ENCODE measurements at places on chromosomes 7 and 10.
A peak's percentile ranks its signal among the peaks of the same experiment; 100 is the strongest.

DNA sequence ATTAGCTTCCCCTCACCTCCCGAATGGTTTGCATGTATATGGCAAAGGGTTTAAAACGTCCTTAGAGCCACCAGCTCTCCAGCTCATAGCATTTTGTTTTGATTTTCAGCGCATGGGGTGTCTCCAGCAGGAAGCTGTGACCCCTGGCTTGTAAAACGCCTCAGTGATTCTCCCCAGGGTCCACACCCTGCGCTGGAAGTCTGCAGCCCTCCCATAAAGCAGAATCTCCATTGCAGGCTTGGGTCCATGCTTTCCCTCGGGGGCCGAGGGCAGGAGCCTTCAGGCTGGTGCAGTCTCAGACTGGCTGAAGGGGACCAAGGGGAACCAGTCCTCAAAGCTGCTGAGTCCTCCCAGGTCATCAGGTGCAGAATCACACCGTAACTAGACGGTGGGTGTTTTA is 109.7 kb downstream of the VIPR2 start:
- DNase-seq = peak; percentile 48

DNA sequence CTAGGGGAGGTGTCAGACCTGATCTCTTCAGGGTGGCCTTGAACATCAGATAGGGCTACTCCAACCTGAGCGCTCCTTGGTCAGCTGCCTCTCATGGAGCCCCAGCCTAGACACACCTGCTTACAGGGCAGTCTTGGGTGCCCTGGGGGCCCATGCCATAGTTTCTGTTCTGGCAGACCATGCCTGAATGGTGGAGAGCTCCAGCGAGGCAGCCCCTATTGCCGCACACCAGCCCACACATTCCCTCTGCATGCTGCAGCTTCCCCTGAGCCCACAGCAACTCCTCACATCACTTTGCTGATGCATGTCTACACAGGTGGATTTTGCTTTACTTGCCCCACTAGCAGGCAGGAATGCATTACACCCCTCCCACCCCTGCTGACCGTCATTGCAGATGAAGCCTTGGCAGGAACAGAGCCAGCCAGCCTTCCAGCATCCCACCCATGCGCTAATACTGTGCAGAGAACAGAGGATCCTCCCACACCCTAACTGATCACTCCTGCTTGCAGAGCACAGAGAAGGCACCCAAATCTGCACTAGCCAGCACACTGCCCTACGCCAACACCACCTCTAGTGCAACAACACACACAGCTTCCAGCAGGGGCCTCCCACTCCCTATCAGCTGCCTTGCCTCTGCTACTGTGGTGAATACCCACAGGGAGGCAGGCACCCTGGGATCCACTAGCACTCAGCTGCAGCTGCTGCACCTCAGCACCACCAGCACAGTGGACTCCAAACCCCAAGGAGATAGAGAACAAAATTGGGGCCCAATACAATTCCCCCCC is 43.0 kb upstream of the GRM3 start:
- no peak for DNase-seq

DNA sequence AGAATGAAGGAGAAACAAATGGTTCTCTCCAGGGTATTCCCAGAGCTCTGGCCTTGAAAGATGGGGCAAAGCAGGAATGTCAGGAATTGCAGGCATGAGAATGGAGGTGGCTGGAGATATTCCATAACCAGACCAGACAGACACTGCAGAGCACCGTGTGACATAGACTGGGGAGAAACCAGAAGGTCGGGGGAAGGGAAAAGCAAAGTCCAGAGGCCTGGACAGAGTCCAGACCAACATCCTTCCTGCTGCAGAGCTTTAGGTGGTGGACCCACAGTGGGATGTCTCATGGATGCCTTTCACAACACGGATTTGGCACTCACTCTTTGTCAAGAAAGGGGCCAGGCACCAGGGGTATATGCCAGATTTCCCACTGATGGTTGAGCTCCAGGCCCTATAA is 177.2 kb upstream of the INHBA start:
- DNase-seq = no peak

GRCh38 chr10:123562811-123563580 is 103.2 kb upstream of the GPR26 start:
- no peak for DNase-seq

GRCh38 chr7:55903985-55904759 is 16.9 kb downstream of the ZNF713 start:
- DNase-seq = no peak

- no peak for DNase-seq
Observed at GRCh38 chr7:1531979-1532455, 1.5 kb downstream of the MAFK start.

DNA sequence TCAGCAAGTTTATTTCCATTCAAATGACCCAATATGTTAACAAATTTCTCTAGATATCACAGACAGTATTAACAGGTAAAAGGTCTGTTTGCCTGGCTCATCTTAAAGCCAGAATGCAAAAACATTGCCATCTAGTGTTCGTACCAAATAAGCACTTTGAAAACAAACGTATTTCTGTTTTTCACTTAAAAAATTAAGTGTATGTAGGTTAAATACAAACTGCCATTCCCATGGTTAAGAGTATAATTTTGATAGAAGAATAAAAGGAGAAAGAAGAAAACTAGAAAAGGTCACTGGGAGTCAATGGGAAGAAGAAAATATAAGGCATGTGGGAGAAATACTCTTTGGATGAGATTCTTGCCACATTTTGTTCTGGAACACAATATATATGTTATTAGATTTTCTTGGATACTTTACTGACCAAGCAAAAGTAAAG is 51.0 kb downstream of the ORC5 start:
- DNase-seq = no peak

DNA sequence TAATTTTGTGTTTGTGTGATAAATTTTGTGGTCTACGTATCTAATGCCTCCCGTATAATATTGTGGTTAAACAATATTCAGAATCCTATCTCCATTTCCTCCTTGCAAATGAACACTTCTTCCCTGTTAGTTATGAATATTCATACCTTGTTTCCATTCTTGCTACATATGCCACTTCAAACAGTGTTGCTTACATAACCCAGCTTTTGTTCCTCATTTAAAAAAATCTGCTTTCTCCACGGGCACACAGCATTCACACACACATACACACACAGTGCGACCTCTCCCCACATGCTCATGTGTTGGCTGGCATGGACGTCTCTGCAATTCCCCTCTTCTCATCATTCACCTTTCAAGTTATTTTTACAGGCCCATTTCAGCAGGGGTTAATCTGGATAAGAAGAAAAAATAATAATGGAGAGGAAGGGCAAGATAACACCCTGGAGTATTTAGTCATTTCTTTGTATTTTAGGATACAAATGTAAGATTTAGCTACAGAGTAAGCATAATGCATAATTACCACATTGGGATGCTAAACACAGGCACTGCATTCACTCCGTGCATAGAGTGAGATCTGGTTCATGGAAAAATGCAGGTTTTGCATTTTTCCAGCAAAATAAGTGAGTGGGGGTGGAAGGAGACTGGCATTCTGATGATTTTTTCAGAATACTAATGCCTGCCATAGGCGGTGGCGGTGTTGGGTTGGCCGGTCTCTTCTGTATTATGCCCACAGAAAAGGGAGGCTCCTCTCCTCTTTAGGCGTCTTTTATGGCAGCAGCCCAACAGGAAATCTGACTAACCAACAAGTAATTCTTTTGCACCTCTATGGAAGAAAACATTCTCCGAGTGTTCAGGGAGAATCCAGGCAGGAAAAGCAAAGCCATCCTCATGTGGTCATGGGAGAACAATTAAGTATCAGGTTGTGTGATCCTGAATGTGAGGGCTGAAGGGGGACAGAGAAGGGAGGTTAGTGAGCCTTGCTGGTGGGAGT is 31.7 kb upstream of the ELMO1 start:
- no peak for DNase-seq

DNA sequence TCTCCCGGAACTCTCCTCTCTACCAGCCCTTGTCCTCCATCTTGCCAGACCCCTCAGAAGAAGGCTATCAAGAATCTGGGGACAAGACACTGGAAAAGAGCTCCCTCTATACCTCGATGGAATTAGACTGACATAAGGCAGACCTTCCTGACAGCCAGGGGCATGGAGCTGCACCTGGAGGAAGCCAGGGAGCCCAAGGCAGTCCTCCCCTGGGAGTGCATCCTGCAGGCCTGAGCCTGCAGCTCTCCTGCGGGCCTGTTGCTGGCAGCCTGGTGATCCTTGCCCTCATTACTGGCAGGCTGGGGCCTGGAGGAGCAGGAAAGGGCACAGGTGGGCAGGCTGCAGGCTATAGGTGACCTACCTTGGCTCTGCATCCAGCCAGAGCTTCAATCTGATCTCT is 323.4 kb downstream of the GRID1 start:
- DNase-seq = no peak
